ENCODE measurements at places on chromosomes 4 and X. TPM values are rescaled to one million over a fixed set of nuclear protein-coding genes. Genes with fewer than 3 reads are reported as not detected.

COX7B2 gene
- total RNA-seq: not detected

GRCh38 chr4:105145903-105146275, 787 bp upstream of the TET2 start:
- DNase-seq: no peak

TEC gene
- total RNA-seq: 0.24 TPM

- no peak for DNase-seq
These were observed 8.7 kb downstream of the SMIM10 start for GRCh38 chrX:134999469-134999868.

DNA sequence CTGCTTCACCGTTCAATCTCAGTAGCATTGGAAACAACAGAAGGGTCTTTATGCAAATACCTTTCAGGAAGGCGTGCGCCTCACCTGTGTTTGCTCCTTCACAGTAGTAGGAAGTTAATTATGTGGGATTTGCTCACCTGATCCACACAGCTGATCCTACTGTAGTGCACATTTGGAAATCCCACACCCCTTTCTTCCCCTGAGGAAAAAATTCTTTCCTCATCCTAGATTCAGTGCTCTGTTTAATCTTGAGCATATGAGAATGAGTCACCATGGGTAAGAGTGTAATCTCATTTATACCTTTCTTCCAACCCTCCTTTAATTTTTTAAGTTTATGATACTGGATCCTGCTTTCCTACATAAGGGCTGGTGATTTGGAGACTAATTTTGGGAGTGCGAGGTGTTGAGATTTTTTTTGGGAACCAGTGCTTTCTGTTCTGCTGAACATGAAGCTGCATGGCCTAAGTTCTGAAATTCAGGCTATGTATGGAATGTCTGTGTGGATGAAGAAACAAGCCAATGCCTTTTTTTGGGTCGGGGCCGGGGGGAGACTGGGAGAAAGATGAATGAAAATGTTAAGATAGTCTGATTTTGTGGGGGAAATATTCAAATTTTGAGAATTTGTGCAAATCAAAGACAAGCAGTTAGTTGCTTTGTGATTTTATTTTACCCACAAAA, 19.0 kb downstream of the GAB1 start:
- DNase-seq: peak; percentile 82
